Mesenteric fat pad (tissue), 1 donor: ENCODE measurements at places on chromosomes 6 and 20. TPM values are rescaled to one million over a fixed set of nuclear protein-coding genes. Genes with fewer than 3 reads are reported as not detected.

CDK19 gene
- total RNA-seq = 11.9 TPM

RAET1G gene
- total RNA-seq = 0.51 TPM

TOX2 gene
- 1.2 TPM for total RNA-seq

ALDH8A1 gene
- total RNA-seq = 1.1 TPM

ELOVL4 gene
- 0.58 TPM for total RNA-seq

SLC26A8 gene
- total RNA-seq = 0.35 TPM
